ENCODE measurements at places on chromosomes 7 and 10. TPM values are rescaled to one million over a fixed set of nuclear protein-coding genes. Genes with fewer than 3 reads are reported as not detected.

GRCh38 chr10:72597897-72598296 is 28.0 kb downstream of the MICU1 start:
- DNase-seq: no peak

Gene ASB10
- polyA plus RNA-seq: not detected

DNA sequence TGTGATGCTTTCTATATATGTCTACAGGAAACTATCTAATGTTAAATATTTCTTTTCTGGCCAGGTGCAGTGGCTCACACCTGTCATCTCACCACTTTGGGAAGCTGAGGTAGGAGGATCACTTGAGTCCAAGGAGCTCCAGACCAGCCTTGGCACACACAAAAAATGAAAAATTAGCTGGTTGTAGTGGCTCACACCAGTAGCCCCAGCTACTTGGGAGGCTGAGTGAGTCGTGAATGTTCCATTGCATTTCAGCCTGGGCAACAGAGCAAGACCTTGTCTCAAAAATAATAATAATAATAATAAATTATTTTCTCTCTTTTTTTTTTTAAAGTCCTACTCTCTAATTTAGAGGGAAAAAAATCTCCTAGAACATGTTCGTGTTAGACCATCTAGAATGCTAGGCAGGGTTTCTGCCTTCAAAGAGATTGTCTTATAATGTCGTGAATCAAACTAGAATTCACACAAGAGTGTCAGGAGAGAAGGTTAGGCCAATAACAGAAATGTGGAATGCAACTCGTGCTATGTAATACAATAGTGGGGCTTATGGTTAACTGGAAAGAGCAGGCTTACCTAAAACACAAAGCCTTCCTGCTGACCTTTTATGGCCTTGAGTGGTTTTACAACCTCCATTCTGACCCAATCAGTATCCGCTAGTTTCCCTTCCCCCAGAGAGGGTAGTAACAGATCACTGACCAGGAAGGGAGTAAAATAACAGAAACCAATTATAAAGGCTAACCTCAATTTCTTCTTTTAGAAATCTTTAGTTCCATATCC is 46.3 kb downstream of the MYOF start:
- DNase-seq: no peak

Gene HPSE2
- not detected for polyA plus RNA-seq

GRCh38 chr10:21100871-21101514 is 203.9 kb upstream of the NEBL start:
- DNase-seq: no peak

GRCh38 chr7:93159490-93159889 is 11.3 kb upstream of the SAMD9L start:
- DNase-seq: no peak

Gene OR6B1
- polyA plus RNA-seq: not detected

All from AG04450 (cell line).